Stimulated activated CD4-positive, alpha-beta T cell treated with anti-CD3 and anti-CD28 coated beads, TNF-alpha, amount 100 ng/mL, for 24 hours (primary cell): ENCODE measurements at places on chromosomes 7 and 10.

- DNase-seq, result no peak
These were observed 65.1 kb upstream of the VSTM2A start for GRCh38 chr7:54477083-54477482.

DNA sequence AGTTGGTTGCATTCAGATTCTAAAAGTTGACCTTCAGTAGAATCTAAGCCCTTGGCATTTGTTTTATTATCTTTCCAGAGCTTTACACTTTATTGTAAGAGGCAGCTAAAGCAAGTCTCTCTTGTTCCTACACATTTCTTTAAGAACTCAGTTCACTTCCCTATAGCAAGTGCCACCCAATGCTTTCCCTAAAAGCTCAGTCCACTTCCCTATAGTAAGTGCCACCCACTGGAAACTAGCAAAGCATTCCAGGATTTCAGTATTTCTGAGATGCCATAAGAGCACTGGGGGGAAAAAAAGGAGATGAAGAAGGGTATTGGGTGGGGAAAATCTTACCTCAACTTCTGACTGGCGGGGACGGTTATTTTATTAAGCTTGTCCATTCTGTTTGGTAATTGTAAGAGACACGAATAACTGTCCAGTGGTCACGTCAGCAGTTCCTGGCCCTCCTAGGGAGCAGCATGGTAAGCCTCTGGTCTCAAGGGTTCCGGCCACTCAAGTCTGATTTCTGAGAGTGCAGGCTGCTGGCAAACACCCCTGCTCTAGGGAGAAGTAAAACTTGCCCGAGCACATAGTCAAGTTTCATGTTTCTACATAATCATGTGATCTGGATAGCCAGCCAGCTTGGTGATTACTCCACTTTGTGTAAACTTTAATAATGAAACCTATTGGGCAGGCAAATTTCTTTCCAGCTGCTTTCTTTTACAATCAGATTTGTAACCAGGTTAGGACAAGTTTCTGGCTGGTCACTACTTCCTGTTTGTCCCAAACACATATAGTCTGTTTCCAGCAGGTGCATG is at the start of gene BLNK:
TSS of gene BLNK (minus strand) at position 554 of the 800 bp plus-strand sequence. CDS start at position 383, 171 bp downstream.
- no peak for DNase-seq

- DNase-seq, result no peak
These were observed 62.7 kb downstream of the ENTPD1 start for GRCh38 chr10:95818668-95819067.

- DNase-seq, result no peak
These were observed 300.6 kb downstream of the DNAJB6 start for GRCh38 chr7:157637216-157637949.

- DNase-seq, result no peak
These were observed 14.1 kb downstream of the FOXL3 start for GRCh38 chr7:303884-304573.

DNA sequence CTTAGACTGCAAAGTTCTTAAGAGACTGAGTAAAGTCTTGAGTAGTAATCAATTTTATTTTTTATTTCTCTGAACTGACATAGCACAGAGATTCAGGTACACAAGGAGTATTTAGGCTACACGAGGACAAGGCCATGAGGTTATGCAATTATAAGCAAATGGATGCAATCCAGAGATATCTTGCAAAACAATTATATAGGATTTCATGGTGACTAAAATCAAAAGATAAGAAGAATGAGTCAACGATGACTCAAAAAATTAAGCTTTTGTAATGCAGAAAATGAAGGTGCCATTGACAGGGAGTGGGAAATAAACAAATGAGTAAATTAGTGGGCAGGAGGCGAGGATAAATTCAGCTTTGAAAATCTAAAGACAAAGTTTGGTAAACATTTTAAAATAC is 66.7 kb upstream of the MYO3A start:
- no peak for DNase-seq
